ENCODE measurements at places on chromosomes 7 and 10.

GRCh38 chr7:103879411-103879810, 110.0 kb downstream of the RELN start:
- DNase-seq: no peak

DNA sequence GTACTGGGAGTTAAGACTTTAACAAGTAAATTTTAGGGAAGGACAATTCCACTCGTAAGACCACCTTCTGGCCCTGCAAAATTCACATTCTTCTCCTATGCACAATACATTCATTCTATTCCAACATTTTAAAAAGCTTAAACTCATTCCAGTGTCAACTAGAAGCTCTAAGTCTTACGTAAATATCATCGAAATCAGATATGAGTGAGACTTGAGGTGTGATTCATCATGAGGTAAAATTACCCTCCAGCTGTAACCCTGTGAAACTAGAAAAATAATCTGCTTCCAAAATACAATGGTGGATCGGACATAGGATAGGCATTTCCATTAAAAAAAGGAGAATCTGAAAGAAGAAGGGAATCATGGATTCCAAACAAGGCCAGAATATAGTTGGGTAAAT, 370.3 kb downstream of the CDC14C start:
- DNase-seq: no peak

- no peak for DNase-seq
These were observed 132.5 kb upstream of the UNC5B start for GRCh38 chr10:71079761-71080380.

GRCh38 chr7:87004956-87005355, 54.5 kb downstream of the ELAPOR2 start:
- no peak for DNase-seq
